ENCODE measurements at places on chromosomes 2 and 18.

GRCh38 chr18:59540780-59541179 lies 156.4 kb downstream of the CCBE1 start:
- no peak for DNase-seq

DNA sequence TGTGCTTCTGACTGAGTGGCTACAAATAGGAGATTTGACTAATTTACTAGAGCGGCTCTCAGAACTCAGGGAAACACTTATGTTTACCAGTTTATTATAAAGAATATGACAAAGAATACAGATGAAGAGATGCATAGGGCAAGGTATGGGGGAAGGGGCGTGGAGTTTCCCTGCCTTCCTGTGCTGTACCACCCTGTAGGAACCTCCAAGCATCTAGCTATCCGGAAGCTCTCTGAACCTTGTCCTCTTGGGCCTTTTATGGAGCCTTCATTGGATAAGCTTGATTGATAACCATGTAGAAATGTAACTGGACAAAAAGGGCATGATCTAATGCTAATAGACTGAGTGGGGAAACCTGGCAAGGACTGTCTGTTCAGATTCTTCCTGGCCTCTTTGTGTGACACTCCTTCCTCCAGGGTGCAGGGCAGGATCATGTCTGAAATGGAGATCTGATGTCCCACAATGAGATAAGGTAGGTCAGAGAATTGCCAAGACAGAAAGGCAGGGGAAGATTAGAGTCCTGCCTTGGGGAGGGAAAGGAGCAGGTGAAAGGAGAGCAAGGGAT lies 101.8 kb upstream of the NPAS2 start:
- no peak for DNase-seq

DNA sequence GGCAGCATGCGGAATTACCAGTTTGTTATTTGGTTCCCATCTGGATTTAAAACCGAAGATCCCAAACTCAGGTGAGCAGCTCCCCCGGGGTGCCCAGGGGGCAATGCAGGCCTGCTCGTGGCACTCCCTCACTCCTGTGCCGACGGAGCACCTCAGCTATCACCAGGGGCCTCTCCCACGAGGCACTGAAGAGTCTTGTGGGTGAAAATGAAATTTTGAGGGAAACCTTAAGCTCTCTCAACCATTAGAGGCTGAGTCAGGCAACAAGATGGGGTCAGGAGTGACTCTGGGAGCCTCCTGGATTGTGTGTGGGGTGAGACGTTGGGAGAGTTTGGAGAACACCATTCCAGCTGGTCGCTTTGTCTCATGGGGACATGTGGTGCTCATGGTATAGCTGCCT lies 189.0 kb downstream of the PRKCE start:
- DNase-seq = no peak

- DNase-seq = no peak
These were observed 1539.8 kb upstream of the PIK3C3 start for GRCh38 chr18:40415176-40415791.

DNA sequence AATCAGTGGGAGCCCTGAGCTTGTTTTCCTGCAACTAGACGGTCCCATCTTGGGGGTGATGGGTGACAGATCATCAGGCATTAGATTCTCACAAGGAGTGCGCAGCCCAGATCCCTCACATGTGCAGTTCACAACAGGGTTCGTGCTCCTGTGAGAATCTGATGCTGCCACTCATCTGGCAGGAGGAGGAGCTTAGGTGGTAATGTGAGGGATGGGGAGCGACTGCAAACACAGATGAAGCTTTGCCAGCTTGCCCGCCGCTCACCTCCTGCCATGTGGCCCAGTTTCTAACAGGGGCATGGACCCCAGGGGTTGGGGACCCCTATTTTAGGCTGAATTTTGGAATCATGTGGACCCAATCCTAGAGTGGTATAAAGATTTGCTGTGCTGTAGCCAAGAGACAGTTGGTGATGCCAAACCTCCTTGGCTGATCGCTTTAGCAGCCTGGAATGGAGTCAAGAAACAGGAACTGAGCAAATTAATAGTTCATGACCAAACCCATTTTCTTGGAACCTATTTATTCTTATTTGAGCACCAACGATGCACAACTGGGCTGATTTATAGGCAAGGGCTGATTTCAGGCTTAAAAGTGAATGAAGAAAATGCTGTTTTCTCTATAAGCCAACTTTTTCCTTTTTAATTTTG lies 25.7 kb downstream of the LPIN1 start:
- no peak for DNase-seq

- no peak for DNase-seq
These were observed 13.2 kb downstream of the SERPINE2 start for GRCh38 chr2:224025874-224026273.

- no peak for DNase-seq
These were observed 140.3 kb upstream of the FOSL2 start for GRCh38 chr2:28252311-28252710.

DNA sequence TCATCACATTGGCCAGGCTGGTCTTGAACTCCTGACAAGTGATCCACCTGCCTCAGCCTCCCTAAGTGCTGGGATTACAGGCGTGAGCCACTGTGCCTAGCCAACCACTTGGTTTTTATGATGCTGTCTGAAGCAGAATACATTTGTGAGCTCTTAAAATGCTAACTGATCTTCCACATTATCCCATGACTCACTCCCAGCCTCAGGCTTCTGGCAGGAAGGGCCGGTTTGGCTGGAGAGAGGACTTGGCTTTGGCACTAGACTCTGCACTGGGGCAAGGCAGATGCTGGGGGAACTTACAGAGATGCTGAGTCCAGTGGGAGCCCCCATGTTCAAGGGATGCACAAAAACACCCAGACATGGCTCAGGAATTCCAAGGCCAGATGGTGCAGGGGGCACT lies 40.5 kb upstream of the SH3BP4 start:
- no peak for DNase-seq

DNA sequence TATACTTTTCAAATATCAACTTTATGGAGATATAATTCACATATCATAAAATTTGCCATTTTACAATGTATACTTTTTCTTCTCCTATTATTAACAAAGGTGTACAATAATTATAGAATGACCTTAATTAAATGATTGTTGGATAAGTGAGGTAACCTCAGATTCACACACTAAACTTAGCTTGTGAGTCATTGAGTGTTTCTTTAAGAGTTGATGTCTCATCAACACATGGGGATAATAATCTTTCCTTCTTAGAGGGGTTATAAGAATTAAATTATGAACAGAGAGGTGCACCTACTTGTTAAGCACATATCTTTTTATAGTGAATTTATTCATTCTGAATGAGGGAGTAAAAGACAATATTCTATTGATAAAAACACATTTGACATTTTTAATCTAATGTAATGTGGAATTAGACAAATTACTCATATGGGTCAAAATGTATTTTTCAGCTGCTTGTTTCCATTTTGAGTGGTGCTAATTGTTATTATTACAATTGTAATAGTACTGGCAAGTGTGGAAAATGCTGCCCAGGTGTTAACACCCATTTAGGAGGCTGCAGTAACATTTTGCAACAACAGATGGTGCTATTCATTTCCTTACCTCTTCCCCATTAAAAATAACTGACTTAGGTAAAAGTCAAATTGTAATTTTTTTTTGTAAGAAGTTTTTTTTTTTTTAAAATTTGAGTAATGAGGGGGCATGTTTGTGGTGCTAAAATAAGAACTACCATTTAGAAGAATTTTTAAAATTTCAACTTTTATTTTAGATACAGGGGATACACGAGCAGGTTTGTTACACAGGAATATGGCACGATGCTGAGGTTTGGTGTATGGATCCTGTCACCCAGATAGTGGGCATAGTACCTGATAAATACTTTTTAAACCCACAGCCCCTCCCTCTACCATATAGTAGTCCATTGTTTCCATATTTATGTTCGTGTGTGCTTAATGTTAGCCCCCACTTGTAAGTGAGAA lies 32.1 kb upstream of the DYNAP start:
- no peak for DNase-seq

DNA sequence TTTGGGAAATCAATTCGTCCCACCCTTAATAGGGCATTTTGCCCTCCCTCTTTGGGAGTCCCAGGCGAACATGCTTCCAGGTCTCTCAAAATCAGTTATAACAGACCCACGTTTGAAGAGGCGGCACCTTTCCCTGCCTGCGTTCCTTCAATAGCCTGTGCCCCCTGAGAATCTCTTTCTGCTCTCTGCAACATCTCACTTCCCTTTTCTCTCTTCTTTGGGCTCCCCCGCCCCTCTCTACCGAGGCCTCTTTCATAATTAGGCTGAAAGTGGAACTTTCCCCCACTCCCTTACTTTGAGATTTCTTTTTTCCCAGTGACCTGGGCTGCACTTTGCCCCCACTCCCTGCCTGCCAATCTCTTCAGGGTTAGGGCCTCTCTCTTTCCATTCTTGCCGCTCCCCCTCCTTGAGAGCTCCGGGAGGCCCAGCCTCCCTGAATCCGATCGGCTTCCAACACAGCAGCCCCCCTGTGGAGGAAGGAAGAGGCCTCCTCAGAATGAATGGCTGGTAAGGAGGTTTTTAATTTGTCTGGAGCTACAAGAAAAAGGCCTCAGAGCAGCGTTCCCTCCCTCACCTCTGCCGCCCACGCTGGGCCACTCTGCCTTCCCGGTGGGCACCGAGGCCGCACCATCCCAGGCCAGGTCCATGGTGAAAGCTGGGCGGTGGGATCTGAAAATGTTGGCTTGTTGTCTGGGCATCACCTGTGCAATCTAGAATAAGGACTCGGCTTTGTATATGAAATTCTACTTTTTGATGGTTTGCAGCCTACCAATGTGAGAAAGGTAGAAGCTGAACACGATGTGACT lies 162.6 kb upstream of the SIX3 start:
- no peak for DNase-seq

DNA sequence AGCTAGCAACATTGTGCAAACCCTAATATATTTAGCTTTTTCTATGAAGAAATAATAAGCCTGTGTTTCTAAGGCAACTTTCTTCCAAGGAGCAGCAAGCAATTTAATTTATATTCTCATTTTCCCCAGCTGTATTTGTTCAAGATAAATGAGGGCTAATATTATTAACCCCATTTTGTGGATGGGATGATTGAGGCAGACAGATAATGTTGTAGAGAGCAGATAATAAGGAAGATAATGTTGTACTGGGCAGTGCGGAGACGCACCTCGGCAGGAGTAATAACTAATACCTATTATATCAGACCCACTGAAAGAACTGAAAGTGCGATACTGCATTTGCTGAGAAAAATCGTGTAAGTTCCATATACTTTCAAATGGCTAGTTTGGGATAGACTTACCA lies 344.1 kb upstream of the FANCL start:
- no peak for DNase-seq

DNA sequence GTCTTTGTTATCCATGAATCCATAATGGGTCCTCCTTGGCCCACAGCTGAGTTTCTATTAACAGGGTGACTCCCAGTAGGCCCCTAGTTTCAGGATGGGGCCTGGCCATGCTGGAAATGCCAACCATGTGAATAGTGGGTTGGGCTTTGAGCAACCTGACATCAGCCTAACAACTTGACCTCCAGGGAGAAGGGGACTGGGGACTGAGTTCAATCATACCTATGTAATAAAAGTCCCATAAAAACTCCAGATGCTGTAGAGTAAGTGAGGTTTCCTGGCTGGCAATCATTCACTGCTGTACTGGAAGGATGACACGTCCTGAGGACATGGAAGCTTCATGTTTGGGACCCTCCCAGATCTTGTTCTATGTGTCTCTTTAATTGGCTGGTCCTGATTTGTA lies 7.9 kb downstream of the REV1 start:
- DNase-seq = no peak

- no peak for DNase-seq
These were observed 58.8 kb upstream of the MSTN start for GRCh38 chr2:190121305-190121704.

DNA sequence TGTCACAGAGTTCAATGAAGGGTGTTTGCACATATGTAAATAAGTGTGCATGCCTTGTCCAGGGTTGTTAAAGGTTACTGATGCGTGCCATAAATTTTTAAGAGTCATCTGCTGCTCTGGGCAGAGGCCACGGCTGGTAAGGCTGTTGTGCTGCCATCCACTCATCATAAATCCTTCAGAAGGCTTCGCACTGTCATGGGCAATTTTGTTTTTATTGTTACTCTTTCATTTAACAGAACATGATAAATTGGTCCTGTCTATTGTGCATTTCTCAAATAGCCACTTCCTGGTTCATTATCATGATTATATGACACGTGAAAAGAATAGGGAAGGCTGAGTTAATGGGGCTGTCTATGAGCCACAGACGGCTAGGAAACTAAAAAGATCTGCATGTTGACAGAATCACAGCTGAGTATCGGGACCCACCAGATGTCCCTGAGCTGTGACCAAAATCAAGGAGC lies 634.3 kb upstream of the SOX11 start:
- no peak for DNase-seq

GRCh38 chr2:3126911-3127621 lies 250.6 kb downstream of the EIPR1 start:
- no peak for DNase-seq

- DNase-seq = no peak
These were observed 1.1 kb upstream of the PGAP1 start for GRCh38 chr2:196927376-196928225.

DNA sequence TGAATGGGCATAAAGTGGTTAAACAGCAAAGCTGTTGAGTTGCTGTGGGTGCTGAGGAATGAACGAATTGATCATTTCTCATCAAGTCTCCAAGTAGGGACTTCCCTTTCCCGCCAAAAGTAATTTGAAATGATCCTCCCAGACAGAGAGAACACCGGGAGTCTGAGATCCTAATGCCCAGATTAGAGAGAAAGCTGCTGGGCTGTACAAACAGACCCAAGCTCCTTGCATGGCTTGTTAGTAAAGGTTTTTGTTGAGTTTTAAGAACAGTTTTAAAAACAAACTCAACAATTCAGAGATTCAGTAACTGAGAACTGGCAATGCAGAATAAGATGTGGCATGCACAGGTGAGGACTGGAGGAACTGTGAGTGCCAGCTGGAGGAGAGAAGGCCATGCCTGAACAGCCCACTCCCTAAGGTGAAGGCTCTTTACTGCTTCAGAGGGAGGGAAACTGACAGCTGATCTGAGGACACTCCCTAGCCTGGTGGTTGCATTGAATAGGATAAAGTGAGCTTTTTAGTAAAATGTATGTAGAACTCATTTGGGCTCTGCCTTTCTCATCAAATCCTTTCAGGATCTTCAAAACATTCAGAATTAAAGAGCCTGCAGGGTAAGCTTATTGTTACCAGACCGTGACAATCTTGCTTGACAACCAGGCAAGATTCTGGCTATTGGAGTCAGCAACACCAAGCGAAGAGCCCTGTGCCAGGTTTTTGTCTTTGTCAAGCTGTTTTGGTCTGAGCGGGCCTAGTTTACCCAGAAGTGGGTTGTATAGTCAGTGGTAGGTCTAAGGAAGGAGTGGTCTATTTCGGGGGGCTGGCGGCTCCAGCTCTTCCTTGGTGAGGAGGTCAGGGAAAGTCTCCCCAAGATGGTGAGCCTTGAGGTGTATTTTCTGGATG lies 63.2 kb upstream of the IGFBP5 start:
- no peak for DNase-seq

DNA sequence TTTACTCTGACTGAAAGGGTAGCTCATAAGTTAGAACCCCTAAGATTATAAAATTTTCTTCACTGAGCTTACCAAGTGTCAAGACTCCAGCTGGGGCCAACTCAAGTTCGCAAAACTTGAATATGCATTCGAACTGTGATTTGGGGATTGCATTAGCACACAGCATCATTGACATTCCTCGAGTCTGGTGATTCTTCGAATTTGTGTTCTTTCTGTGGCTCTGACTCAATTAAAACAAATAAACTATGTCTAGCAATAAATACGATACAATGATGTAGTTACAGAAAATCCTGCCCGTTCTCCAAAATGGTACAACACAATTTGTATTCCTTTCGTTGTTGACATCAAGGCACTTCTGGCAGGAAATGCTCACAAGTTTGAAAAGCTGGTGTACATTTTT lies 11.1 kb downstream of the CCL20 start:
- DNase-seq = no peak

Measured in keratinocyte (primary cell).